GM06990 (cell line): ENCODE measurements at places on chromosomes 12 and 14.

DNA sequence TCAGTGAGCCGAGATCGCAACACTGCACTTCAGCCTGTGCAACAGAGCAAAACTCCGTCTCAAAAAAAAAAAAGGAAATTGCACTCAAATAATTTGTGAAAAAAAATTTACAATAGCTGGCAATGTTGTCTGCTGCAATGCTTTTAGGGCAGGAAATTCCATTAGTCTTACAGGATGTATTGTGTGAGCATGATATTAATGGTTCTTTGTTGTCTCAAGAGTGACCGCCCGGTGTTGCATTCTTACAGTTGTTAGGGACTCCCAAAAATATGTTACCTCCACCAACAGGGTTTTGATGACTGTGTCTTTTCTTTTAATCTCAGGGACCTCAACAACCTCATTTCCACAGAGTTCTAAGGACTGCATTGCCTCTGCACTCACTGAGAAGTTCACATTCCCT lies 44.8 kb downstream of the PZP start:
- DNase-seq, result no peak

DNA sequence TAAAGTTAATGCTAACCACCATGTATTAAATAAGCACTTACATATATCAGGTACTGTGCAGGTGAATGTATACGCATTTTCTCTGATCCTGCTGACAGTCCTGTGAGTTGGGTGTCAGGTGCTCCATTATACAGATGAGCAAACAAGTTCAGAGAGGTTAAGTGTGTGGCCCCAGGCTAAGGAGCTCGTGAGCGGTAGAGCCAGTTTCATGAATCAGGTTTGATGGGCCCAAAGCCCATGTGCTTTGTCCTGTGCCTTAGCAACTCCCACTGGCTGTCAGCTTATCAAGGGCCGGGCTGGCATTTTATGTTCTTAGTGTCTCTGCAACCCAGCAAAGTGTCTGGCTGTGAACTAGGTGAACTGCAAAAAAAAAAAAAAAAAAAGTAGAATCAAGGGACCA lies 701.2 kb upstream of the TBX3 start:
- no peak for DNase-seq

DNA sequence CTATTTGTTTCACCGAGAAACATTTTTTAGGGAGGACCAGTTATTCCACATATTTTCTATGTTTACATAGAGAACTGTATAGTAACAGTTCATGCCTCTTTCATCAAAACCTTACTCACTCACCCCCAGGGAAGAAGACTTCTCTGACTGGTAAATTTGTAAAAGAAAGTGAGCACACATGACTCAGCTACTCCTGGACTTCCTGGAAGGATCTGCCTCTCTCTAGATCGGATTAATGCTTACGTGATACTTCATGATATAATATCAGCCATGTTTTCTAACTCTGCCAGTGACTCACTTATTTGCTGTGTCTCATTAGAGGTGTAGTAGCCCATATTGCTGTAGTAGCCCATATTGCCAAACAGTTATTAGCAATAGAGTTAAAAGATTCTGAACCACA lies 494.3 kb upstream of the ATXN7L3B start:
- DNase-seq, result no peak

GRCh38 chr14:51004352-51004800 lies 60.1 kb upstream of the PYGL start:
- DNase-seq, result no peak

GRCh38 chr12:55996715-55997534 lies at the start of gene SUOX:
TSS of gene SUOX (plus strand) at chr12:55997276. CDS start at chr12:56002222, 4,946 bp downstream.
- DNase-seq, result peak; percentile 84

- DNase-seq, result no peak
Measured at GRCh38 chr14:99679543-99679942, 4.6 kb upstream of the CYP46A1 start.

- no peak for DNase-seq
Measured at GRCh38 chr14:106107703-106108102, 581.3 kb downstream of the TMEM121 start.

- DNase-seq, result no peak
Measured at GRCh38 chr12:25840678-25841465, 117.6 kb upstream of the RASSF8 start.

DNA sequence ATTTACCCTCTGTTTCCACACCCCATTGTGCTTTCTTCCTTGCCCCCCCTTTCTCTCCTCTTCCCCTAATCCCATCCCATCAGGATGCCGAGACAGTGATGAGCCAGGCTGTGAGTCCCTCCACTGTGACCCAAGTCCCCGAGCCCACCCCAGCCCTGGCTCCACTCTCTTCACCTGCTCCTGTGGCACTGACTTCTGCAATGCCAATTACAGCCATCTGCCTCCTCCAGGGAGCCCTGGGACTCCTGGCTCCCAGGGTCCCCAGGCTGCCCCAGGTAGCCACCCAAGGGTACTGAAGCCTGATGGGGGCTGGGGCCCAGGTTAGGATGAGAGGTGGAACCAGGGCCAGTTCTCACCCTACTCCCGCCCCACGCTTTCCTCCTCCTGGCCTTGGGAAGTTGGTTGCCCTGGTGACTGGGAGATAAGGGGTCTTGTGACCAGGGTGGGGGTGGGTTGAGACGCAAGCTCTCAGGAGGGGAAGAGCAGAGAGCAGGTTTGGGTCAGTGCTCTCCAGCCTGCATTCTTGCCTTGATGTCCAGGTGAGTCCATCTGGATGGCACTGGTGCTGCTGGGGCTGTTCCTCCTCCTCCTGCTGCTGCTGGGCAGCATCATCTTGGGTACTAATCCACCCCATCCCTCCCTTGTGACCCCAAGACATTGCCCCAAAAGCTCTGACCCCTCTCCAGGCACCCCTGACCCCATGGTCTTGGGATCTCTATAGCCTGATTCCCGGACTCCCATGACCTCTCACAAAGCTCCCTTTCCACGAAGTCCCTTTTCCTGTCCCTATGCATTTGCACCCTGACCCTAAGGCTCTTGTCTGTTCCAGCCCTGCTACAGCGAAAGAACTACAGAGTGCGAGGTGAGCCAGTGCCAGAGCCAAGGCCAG lies 1.2 kb downstream of the AMHR2 start:
- no peak for DNase-seq

DNA sequence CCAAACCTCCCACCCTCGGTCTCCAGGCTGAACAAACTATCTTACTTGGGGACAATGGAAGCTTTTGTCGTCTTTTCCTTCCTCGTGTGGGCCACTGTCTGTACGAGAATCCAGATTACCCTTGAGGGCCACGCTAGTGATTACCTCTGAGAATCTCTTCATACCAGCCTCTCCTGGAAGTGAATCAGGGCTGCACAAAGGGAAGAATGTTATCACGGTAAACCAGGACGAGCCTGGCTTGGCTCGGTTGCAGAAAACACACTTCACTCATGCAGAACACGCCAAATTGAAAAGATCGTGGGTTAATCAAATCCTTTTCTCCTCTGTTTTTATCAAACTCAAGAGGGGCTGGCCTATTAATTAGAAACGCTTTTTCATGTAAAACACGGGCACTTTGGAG lies 51.6 kb upstream of the MYL2 start:
- no peak for DNase-seq

DNA sequence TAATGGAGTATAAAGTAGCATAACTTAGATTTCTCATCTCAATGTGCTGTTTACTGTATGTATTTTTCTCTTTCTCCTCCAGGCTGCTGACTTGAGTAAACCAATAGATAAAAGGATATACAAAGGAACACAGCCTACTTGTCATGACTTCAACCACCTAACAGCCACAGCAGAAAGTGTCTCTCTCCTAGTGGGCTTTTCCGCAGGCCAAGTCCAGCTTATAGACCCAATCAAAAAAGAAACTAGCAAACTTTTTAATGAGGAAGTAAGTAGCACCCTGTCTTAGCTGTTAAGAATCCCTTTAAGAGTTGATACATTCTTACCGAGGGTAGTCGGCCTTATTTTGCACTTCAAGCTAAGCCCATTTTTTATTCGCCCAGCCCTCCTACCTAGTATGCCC lies 55.2 kb downstream of the WDR20 start:
- no peak for DNase-seq

DNA sequence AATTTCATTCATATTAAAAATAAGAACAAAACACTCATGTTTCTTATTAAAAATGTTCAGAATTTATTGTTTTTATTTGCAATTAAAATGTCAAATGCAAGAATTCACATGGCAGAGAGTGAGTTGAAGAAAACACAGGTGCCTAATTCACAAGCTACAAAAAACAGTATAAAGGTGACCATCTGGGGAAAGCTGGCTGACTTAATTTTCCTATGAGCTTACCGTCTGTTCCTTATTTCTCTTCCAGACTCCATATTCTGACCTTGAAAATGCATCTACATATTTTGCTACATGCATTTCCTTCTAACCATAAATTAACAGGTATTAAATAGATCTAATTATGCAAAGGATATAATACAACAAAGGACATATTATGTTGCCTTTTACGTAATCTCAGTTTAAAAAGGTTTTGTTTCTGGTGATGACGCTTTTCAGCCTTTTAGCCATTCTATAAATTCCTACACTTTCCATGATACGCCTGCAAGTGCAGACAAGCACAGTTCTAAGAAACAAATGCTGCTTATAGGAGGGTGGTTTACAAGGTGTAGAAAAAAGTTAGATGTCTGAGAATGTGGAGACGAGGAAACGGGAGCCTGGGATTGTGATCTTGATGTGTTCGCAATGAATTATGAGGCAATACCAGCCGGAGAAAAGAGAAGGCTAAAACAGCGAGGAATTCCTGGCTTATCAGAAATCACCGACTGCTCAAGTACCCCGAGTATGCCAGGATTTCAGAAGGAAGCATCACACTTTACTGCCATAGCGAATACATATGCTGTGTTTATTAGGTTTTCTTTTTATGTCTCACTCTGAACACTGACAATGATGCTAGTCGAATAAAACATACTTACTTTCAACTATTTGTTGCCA lies 24.6 kb downstream of the LIN7A start:
- DNase-seq, result no peak

- DNase-seq, result no peak
Measured at GRCh38 chr12:40565029-40565633, 127.1 kb upstream of the CNTN1 start.

GRCh38 chr14:61438860-61439765 lies 117.7 kb downstream of the PRKCH start:
- DNase-seq, result peak; percentile 55

GRCh38 chr14:31945074-31945613 lies 132.0 kb upstream of the ARHGAP5 start:
- peak; percentile 29 for DNase-seq

DNA sequence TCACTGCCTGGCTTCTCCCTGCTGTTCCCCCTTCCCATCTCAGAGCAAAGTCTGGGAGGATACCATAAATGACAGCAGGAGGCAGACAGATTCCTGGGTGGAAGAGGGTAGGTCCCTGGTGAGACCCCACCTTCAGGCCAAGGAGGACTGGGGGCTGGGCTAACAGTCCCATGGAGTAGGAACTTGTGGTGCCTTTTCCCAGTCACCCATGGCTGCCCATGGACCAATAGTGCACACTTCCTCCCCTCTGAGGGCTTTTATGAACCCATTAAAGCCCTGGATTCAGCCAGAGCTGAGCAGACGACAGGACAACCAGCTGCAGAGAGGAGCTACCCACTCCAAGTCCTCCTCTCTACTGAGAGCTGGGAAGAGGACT lies 36.6 kb upstream of the OR5AU1 start:
- DNase-seq, result no peak

- no peak for DNase-seq
Measured at GRCh38 chr12:5520037-5520436, 88.1 kb downstream of the NTF3 start.

- no peak for DNase-seq
Measured at GRCh38 chr14:95707327-95707726, 6.6 kb downstream of the TCL1A start.

GRCh38 chr12:49647827-49648711 lies 24.7 kb downstream of the PRPF40B start:
- no peak for DNase-seq

- DNase-seq, result no peak
Measured at GRCh38 chr14:93744876-93745275, 43.4 kb downstream of the PRIMA1 start.

DNA sequence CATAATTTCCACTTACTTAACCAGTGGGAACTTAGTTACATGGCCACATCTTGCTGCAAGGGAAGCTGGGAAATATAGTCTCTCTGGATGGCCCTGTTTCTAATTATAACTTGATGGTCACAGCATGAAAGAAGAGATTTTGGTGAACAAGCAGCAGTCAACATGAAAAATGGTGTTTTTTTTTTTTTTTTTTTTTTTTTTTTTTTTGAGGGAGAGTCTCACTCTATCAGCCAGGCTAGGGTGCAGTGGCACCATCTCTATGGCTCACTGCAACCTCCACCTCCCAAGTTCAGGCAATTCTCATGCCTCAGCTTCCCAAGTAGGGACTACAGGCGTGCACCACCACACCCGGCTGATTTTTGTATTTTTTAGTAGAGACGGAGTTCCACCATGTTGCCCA lies 10.8 kb downstream of the SRGAP1 start:
- DNase-seq, result no peak

DNA sequence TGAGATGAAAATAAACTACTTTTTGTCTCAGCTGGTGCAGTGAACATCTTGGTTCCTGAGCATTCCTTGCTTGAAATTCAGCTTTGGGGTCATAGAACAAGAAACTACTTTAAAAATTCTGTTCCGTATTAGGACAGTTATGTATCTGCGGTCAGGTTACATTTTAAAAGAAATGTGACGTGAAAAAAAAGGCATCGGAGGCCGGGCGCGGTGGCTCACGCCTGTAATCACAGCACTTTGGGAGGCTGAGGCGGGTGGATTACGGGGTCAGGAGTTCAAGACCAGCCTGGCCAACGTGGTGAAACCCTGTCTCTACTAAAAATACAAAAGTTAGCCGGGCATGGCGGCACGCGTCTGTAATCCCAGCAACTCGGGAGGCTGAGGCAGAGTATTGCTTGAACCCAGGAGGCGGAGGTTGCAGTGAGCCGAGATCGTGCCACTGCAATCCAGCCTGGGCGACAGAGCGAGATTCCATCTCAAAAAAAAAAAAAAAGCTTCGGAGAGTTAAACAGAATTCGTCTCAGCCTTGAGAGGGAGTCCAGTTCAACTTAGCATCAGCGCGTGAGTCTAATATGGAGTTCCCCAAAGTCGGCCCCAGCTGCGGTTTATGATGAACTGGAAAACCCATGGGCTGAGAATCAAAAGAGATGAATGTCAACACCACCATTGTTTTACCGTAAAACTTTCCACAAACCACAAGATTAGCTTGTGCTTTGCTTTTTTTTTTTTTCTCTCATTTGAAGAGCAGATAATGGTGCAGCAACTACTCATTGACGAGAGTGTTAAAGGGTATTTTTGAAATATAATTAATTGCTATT lies 2.1 kb upstream of the SLC2A13 start:
- no peak for DNase-seq

GRCh38 chr12:89525305-89525823 lies 483 bp downstream of the POC1B start:
- DNase-seq, result no peak

GRCh38 chr12:2402073-2402579 lies 349.3 kb downstream of the CACNA1C start:
- no peak for DNase-seq
